ENCODE measurements at places on chromosomes 12 and 14.

GRCh38 chr12:111304642-111305071, 64.2 kb downstream of the PHETA1 start:
- DNase-seq = no peak

- DNase-seq = no peak
Observed at GRCh38 chr14:74211945-74212580, 27.2 kb upstream of the VSX2 start.

GRCh38 chr12:57772429-57773322, at the start of gene EEF1AKMT3:
Gene EEF1AKMT3, plus strand, starts transcription at chr12:57772614. Its CDS starts 111 bp downstream, at chr12:57772725.
- DNase-seq = peak; percentile 69

DNA sequence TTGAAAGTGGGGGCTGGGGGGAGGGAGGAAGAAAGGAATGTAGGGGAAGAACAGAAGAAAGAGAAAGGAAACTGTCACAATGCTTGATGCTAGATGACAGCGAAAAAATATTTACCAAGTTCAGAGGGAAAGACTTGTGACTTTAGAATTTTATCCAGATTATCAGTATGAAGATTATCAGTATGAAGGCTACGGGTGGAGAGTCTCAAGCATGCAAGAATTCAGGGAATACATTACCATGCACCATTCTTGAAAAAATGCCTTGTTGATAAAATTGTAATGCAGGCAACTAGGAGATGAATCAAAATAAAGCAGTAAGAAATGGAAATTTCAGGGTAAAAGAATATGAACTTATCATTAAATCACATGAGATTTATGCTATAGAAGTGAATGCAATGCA, 376.8 kb downstream of the PCNX1 start:
- DNase-seq = no peak

GRCh38 chr14:71536927-71537772, 395.1 kb upstream of the RGS6 start:
- DNase-seq = no peak

DNA sequence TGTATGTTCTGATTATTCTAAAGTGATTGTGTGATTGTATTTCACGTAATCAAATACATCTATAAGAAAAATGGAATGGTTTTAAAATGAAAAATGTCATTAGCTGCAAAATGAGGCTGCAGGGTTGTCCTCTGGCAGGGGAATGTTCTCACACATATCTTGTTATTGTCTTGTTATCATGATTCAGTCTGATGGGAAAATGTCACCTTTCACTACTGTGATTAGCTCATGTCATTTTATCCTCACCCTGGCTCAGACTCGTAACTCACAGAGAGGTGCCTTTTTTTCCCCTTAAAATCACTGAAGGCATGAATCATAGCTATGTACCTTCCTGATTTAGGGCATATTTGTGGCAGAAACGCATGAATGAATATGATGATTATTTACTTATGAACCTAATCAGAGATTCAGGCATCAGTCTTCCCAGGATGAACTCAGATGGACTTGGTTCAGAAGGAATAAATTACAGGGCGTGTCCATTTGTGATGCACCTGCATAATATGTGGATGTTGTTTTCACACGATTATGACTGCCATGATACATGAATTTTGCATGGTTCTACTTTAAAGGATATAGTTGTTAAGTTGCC, 1339.2 kb downstream of the AACS start:
- no peak for DNase-seq

DNA sequence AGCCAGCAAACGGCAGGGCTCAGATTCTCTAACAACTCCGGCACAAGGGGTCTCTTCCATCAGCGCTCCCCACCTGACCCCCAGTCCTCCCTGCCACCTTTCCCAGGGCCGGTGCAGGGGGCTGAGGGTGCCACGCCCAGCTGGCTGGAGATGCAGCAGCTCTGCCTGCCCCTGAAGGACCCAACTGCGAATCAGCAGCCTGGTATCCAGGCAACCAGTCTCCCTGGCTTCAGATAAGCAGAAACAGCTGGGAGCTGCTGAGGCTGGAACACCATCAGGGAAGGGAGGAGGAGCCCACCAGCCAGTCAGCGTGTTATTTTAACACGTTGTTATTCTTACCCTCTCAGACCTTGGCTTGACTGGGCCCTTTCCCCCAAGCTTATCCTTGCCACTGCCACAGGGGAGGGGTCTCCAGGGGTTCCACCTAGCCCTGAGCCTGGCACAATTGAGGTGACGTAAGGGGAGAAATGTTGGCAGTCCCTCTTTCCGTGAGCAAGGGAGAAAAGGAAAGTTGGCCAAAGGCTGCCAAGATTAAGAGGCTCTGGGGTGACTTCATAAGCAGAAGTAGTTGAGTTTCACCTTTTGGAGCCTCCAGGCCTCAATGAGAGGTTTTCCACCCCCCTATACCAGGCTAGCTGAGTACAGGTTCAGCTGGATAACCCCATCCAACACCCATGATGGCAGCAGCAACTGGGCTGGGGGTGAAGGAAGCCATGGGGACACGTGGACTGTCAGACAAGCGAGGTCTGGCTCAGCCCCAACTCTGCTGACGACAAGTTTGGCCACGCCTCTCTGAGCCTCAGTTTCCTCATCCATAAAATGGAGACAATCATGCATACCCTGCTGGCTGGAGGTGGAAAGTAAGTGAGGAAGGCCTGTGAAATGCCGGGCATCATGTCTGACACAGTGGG, 91.1 kb downstream of the IRF2BPL start:
- peak; percentile 92 for DNase-seq

GRCh38 chr14:39431416-39432178, 636 bp downstream of the FBXO33 start:
- DNase-seq = peak; percentile 44

GRCh38 chr14:77177702-77178101, 3.9 kb upstream of the TMEM63C start:
- DNase-seq = no peak

DNA sequence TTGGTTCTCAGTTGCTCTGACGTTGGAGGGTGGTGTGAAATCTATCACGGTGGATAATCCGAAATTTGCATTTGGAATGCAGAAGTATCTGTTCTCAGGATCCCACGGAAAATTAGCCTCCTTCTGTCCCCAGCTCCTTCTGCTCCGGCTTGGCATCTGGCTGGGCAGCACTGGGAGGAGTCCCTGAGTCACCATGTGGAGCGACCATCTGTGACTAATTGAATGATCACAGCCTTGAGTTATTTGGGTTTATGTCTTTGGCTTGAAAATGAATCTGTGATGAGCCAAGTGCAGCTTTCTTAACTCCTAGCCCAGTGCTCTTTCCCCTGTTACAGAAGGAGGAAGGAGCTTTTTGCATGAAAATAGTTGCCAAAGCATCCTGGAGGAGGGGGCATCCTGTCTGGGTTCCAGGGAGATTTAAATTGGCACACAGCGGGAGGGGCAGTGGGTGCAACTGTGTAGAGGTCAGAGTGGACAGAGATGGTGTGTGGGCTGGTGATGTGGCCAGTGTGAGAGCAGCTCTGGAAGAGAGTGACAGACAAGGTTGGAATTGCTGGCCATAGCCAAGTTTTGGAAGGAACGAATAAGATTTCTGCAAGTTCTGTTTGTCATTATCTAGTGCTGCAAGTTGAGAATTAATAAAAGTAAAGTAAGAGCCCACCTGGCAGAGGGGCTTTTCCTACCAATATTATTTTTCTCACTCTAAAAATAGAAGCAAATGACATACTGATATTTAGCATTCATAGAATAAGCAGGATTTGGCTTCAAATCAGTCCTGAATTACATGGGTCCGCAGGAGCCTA, 74.4 kb downstream of the SLC24A4 start:
- peak; percentile 75 for DNase-seq

DNA sequence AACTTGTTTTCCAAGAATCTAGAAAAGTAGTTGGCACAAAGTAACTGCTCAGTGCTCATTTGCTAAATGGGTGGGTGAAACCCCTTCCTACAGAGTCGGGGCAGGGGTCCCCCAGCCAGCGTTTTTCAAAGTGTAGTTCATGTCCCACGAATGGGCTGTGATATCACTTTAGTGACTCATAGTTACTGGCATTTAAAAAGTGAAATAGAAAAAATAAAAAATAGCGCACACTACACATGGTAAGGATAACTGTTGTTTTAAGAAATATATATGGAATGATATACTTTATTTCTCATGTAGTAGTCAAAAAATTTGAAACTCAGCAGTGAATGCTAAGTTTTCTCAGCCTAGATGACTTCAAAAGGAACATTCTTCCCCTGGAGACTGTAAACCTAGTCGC, 250.4 kb downstream of the CHST11 start:
- peak; percentile 80 for DNase-seq

DNA sequence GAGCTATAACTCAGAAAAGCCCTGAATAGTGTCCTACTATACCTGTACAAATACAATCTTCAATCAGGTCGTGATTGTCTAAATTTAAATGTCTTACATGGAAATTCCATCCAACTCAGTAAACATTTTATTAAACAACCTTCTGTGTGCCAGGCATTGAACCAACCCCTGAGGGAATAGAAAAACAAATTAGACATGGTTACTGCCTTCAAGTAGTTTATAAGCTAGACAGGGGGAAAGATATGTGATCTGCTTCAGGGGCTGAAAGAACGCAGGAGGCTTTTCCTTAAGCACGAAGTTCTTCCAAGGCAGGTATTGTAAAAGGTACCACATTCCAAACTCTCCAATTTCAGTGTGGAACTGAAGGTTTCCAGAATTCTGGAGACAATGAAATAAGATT, 39.7 kb upstream of the STAB2 start:
- no peak for DNase-seq

DNA sequence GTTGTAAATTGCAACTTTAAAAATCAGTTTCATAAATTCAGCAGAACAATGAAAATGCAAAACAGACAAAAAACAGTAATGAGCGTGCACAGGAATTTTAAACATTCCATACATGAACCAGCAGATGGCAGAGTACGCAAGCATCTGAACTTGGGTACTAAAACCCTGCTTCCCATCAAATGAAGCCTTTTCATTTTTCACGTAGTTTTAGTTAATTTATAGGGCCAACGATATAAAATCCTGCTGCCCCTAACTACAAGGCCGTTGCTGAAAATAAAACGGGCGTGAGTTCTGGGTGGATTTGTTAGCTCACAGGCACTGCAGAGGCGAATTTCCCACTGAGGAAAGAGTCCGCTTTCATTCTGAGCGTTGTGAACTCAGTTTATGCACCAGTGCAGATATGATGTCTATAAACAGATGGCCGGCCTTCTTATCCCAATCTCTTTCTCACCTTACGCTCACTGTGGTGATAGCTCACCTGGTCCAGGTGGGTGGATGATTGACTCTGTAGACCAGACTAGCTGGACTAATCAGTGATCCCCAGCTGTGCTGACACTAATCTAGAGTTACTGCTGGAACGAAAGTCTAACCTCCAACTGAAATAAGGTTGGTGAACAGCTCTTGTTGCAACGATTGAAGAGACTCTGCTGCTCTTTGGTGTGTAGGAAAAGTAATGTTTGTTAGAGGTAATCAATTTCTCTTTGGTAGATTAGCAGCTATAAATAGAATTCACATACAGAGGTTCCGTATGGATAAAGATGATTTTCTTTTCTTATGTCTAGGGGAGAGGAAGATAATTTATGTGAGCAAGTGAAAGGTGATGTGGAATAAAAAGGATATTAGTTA, 89.2 kb downstream of the PDZRN4 start:
- peak; percentile 28 for DNase-seq

- DNase-seq = peak; percentile 56
Observed at GRCh38 chr14:22994762-22995275, 12.5 kb upstream of the AJUBA start.

GRCh38 chr12:116880817-116881324, 370 bp downstream of the HRK start:
- peak; percentile 49 for DNase-seq

DNA sequence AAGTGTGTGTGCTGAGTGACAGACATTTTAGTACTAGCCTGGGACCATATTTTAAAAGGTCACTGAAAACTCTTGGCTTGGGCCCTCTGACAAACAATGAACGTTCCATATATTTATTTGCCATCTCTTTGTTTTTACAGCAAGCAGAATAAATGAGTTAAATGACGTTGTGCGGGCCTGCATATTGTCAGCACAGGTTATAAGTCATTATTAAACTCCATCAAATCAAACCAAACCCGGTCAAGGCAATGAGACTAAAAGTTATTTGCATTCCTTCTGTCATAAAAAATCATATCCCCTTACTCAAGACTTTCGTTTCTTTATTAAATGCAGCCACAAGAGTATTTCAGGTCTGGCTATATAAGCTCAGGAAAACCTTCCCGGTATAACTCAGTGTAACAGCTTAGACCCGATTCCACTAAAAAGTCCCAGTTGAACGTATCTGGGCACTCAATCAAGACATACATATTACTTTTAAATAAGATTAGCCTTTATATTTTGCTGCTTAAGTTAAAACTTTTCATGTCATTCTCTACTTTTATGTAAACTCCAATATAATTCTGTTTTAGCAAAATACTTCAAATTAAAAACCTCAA, 84.9 kb downstream of the DICER1 start:
- DNase-seq = no peak

DNA sequence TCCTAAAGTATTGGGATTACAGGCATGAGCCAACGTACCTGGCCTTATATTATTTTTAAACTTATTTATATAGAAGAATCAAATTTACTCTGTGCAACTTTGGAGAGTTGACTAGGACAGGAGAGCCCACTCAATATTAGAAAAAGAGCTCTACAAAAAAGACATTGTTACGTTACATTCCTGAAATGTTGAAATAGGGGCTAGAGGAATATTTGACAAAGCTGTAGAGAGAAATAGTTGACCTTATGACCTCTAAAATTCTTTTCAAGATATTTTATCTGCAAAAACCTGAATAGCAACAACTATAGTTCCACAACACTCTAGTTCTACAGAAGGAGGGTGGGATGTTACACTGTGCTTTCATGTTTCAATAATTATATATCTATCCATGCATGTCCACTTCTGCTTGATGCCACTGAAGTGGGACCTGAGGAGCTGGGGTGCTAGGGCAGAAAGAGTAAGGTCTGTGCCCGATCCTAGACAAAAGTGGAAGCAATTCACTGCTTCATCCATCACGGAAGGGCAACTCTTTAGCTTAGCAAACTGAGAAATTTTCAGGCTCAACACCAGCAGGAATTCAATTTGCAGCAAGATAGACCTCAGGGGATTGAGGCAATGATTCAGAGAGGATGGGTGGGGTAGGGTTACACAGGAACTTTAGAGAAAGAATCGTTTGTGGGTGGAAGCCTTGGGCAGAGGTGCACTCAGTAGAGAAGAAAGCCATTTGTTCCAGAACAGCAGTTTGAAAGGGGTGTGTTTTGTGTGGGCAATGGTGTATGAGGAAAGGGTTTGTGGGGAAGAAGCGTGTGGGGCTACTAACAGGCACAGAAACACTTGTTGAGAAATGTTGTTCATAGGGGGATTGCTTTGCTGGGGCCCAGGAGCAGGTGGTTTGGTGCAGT, 16.0 kb upstream of the RNASE10 start:
- DNase-seq = peak; percentile 12

DNA sequence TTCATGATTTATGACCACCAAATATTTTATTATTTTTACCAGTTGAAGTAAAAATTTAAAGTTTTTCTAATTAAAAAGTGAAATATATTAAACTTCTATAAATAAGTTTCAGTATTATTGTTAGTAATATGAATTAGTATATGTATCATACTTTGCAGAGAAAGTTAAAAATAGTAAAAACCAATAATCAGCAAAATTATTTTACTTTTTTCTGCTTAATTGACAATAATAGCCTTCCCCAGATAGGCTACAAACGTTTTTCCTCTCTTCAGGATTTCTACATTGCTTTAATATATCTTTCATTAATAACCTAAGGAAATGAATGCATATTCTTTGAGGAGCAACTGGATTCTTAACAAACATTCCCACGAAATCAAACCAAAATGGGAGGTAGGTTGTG, 543.5 kb downstream of the ETNK1 start:
- no peak for DNase-seq

GRCh38 chr14:53470351-53471043, 317.4 kb upstream of the DDHD1 start:
- peak; percentile 40 for DNase-seq

- no peak for DNase-seq
Observed at GRCh38 chr12:106712768-106713167, 61.7 kb upstream of the RIC8B start.

All from fibroblast of skin of back (primary cell).